Activated T-helper 1 cell treated with anti-CD3 and anti-CD28 coated beads, Interleukin-2, amount 50 U/mL, for 16 hours (primary cell): ENCODE measurements at places on chromosomes 12 and 14.

GRCh38 chr14:78022059-78022458 lies 148.1 kb upstream of the NRXN3 start:
- DNase-seq, result no peak

- no peak for DNase-seq
Observed at GRCh38 chr14:71399057-71399487, 491.8 kb downstream of the PCNX1 start.

- DNase-seq, result no peak
Observed at GRCh38 chr12:122079033-122079531, 526 bp downstream of the MLXIP start.

DNA sequence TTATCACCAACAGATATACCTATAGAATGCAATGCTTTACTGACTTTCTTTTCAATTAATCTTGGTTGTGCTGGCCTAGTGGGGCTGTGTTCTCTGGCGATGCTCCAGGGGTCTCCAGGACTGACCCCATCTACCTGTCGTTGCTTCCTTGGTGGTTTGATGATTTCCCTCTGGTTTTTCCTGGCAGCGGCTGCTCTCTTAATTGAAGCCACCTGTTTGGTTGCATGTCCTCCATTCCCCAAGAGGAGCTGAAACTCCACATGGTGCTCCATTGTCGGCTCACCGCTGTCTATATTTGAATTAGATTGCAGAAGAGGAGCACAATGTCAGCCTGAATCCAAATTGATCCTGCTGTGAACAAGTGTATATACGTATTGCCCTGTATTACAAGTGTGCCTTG lies 7.1 kb upstream of the IFNG-AS1 start:
- no peak for DNase-seq

DNA sequence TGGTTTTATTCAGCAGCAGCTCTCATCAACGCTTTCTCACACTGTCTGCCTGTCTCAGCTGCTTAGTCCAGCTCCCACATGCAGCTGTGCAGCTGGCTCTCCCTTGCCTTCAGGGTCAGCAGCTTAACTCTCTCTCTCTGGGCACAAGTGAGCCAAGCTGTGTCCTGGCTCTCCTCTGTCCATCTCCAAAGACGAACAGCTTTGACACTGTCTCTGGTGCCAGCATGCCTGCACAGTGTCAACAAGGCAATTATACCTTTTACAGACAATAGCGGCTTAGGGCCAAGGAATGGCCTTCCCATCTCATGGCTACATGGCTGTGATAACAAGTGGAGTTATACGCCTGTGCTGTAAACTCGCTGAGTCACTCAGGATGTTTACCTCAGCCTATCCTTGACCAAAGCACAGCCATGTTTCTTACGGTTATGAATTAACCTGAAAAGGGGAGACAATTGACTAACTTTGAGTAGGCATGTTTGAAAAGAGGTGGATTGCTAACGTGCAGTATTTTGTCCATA lies 38.4 kb upstream of the MANSC4 start:
- DNase-seq, result no peak

DNA sequence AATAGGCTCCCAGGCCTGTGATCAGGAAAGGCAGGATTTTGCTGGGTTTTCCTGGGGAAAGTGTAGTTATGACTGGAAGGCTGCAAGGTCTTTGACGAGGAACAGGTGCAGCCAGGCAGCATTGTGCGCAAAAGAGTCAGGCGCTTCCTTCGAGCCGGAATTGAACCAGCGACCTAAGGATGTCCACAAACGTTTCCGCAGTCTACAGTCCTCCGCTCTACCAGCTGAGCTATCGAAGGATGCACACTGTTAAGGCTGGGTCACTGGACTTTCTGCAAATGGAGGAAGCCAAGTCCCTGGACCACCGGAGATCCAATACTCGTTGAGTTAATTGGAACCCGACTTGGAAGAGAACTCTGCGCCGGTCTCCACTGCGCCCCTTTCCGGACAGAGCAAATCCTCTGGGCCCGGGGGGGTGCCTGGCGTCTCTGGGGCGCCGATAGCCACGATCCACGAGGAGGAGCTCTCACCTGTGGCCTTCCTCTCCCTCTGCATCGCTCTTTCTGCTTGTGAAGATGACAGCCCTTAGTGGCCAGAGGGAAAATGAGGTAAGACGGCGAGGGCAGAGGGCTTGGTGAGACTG lies 18.4 kb upstream of the OR6S1 start:
- DNase-seq, result no peak

DNA sequence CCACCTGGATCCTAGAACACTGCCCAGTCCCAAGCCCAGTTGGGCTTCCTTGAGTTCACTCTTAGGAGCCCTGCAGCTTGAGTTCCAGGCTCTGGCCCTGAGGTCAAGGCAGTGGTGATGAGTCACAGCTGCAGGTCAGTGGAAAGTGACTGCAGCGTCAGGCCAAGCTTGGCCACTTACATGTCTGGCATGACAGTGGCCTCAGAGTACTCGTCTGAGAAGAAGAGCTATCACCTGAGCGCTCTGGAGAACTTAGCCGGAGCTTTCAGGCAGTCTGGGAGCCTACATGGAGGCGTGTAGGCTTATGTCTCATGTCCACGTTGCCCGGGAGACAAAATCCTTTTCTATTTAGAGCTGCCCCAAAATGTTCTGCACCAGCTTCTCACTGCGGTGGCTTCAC lies 75.6 kb downstream of the ARL6IP4 start:
- no peak for DNase-seq

- DNase-seq, result no peak
Observed at GRCh38 chr14:96225745-96226151, 21.1 kb downstream of the BDKRB2 start.

- no peak for DNase-seq
Observed at GRCh38 chr12:115455268-115455681, 771.3 kb upstream of the TBX3 start.

- no peak for DNase-seq
Observed at GRCh38 chr12:6234906-6235305, 34.7 kb downstream of the CD9 start.

DNA sequence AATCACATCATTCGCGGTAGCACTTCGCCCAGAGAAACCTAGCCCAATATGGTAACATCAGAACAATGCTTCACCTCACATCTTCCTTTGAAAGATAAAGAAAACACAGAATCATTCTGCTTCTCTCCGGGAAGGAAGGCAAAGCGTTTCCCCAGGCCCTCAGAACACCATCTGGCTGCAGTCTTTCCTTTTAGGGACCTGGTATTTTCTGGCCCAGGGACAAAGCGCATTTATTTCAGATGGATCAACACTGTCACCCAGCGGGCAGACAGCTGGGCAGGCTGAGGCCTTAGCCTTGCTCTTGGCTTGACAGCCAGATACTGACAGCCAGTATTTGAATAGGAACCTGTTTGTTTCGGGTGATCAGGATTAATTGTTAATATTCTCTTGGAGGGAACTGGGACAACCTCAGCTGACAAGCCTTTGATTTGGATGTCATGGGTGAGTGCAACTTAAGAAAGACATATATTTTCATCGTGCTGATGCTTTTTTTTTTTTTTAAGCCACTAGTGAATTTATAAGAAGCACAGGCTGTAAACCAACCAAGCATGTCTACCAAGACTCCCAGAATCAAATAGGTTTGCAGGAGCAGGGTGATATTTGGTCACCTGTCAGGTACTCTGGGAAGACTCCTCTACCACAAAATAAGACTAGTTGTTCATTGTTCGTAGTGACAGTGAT lies 118.9 kb downstream of the VEZT start:
- DNase-seq, result no peak

DNA sequence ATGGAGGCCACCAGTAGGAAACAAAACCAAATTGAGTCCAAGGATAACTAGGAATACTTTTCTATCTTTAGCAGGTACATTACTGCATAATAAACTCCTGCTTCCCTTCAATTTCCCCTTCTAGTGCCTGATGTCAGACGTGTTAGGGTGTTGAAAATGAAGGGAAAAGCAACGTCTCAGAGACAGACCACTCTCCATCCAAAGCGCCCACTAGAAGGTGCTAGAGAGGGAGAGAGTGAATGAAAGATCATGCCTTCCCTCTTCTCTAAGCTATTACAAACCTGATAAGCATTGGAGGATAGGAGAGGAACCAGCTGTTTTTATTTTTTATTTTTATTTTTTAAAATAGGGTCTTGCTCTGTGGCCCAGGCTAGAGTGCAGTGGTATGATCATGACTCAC lies 64.1 kb downstream of the ZNF641 start:
- DNase-seq, result no peak

DNA sequence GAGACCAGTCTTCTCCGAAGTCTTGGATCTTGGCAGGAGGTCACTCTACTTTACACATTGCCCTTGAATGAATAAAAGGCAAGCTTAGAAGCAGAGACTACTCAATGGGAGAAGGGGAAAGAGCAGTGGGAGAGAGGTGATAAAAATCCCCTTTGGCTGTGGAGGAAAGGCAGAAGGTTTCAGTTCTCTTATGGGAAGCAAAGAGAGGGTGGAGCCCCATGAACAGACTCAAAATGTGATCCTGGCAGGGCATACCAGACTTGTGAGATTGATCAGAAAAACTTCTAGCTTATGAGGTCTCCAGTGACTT lies 49.6 kb upstream of the HECTD1 start:
- DNase-seq, result no peak

DNA sequence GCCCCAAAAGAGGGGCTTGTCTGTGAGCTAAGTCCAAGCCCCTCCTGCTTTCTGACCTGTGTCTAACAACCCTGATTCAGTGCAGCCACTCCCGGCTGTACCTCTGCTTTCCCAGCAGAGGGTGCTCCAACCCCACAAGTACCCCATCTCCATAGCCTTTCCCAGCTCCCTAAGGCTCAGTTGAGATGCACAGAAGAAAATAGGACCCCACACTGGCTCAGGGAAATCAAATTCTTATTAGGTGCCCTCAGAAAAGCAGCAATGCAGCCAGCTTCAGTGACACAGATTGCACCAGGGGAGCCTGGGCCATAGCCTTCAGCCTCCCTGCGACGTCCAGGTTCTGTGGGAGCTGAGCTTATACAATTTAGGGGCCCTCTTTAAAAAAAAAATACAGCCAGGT lies 49.9 kb downstream of the LRRC74A start:
- DNase-seq, result no peak

GRCh38 chr12:113201187-113202177 lies 16.0 kb downstream of the RITA1 start:
- DNase-seq, result no peak

GRCh38 chr14:48725051-48725734 lies 861.0 kb downstream of the RPS29 start:
- DNase-seq, result no peak

DNA sequence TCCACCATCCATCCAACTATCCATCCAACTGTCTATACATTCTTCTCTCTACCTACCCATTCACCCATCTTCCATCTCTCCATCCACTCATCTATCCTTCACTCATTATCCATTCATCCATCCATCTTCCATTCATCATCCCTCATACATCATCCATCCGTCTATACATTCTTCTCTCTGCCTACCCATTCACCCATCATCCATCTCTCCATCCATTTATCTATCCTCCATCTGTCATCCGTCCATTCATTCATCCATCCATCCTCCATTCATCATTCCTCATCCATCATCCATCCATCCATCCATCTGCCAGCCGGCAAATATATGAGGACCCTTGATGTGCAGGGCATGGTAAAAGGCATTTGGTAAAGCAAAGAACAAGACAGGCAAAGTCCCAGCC lies 25.2 kb downstream of the AACS start:
- DNase-seq, result no peak

DNA sequence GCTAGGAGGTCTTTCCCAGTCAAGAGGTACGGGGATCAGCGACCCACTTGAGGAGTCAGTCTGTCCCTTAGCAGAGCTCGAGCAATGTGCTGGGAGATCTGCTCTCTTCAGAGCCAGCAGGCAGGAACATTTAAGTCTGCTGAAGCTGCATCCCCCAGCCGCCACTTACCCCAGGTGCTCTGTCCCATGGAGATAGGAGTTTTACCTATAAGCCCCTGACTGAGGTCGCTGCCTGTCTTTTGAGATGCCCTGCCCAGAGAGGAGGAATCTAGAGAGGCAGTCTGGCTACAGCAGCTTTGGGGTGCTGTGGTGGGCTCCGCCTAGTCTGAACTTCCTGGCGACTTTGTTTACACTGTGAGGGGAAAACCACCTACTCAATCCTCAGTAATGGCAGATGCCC lies 874.9 kb upstream of the FLRT2 start:
- no peak for DNase-seq

- DNase-seq, result no peak
Observed at GRCh38 chr14:89641495-89642175, 224.6 kb upstream of the FOXN3 start.

DNA sequence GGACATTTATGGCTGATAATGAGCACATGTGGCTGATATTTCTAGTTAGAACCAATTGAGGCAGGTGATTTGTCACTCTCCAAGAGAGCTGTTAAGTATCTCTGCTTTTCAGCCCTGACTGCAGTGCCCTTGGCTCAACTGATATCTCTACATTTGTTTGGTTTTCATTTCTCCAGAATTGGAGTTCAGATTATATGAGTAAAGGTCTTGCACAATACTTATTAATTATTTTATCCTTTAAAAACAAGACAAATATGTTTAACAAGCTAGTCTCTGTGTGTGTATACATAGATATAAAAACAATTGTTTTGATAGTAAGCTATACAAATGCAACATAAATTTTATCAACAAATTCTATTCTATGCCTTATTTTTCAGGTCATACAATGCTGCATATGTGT lies 105.2 kb downstream of the BRMS1L start:
- DNase-seq, result no peak

GRCh38 chr14:103382376-103382775 lies 2.8 kb upstream of the MARK3 start:
- no peak for DNase-seq

DNA sequence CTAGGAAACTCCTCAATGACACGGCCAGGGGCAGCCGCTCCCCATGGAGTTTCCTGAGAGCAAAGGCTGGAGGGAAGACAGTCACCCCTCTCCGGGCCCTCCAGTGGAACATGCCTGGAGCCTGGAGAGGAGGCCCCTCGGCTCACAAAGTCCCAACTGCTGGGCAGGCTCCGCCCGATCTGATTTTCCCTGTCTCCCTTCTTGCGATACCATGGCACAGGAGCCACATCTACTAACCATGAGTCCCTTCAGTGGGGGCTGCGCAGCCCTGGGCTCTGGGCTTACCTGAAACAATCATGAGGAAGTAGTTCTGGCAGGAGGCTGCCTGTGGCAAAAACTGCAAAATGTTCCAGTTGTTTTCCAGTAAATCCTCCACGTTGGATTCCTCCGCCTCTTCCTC lies 15.3 kb downstream of the P2RX2 start:
- no peak for DNase-seq

DNA sequence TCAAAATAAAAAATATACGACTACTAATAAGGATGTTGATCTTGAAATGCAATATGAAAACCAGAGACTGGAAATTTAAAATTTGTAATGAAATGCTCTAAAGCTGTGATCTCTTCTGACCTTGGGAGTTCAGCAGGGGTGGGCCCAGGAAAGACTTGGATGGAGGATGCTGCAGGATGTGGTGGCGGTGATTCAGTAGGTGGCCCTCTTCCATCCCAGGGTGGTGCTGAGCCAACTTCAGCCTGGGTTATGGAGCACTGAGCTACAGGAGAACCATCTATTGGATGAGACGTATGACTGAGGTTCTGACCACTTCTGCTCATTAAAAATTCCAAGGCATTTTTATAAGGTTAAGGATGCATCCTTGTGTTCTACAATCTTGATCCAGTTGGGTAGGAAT lies 6.9 kb upstream of the PDE3A start:
- DNase-seq, result no peak
